ENCODE measurements at places on chromosomes 16 and 17.

DNA sequence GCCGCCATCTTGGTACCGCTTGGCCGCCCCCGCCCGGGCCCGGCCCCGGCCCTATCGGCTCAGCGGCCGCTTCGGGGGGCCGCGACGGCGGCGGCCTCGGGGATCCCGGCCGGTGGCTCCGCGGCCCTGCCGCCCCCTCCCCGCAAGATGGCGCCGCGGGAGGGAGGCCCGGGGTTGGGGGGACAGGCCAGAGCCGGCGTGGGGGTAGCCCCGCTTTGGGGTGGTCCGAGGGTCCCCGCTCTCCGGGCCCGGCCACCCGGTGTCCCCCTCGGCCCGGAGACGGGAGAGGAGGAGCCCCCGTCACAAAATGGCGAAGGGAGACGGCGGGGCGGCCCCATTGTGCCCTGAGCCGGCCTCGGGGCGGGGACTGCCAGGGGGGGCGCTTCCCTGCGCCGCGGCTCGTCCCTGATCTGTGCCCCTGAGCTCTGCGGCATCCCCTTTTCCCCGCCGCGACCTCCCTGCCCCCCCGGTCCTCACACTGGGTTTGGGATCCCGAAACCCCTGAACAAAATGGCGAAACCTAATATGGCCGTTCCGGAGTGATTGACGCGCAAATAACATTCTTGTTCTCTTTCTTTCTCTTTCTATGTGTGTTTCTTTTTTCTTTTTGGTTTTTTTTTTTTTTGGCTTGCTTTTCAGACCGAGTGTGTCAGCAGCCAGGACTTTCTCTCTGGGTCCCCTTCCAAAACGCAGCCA is 986 bp downstream of the HAPSTR1 start:
- DNase-seq, result peak; percentile 13

DNA sequence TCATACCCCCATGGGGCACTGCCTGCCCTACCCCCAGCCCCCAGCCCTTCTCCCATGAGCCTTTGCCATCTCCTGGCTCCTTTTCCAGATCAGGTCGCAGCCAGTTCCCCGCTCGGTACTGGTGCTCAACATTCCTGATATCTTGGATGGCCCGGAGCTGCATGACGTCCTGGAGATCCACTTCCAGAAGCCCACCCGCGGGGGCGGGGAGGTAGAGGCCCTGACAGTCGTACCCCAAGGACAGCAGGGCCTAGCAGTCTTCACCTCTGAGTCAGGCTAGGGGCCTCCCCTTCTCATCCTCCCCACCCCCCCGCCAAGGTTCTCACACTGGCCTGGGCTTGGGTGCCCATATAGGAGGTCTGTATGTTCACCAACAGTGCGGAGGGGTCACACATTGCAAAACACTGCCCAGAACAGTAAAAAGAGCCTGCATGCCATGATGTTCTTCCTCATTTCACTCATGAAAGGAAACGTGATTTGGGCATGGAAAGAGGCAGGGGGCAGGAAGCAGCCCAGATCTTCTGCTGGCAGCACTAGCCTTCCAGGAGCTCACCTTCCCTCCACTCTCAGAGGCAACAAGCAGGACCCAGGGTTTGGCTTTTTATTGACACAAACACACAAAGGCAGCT is 7.5 kb downstream of the IFI35 start:
- no peak for DNase-seq

DNA sequence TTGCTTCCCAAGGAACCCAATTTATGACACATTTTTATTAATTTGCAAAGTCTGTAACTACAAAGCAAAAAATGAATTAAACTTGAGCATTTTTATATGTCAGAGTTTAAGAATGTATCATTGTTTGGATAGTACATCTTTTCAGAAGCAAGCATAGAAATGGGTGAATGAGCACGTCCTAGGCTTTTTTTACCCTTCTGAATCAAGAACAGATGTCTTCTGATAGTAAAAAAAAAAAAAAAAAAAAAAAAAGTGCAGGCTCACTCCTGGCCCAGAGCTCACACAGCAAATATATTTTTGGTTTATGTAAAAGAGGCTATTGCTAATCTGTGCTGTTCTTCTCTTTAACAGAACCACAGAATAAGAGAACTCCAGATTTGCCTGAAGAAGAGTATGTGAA is 6.3 kb downstream of the TERF2IP start:
- DNase-seq, result no peak

DNA sequence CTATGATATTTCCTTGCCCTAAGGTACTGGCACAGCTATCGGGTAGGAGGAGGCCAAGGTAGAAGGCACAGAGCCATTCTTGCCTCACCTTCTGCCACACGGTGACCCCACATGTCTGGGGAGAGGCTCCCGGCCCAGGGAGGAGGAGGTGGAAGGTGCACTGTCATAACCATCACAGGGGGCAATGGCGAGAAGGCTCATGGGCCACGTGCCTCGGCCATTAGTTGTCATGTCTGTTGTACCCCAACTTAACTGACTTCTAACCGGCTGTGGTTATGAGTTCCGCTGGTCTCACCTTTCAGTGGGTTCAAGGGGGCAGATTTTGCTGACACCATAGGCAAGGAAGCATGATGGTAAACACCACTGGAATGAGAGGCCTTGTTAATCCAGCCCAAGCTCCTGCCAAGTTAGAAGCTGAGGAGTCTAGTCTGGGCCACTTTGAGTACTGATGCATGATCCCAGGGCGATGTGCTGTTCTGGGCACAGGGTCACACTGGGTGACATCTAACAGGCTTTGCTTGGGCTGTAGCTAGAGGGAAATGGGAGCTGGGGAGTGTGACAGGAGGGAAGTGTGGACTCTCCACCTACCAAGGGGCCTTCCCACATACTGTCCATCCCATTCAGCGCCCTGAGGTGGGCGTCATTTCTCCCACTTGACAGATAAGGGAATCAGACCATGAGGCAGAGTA is 39.6 kb downstream of the HLF start:
- no peak for DNase-seq

GRCh38 chr16:69709456-69710084 is 16.8 kb downstream of the NQO1 start:
- no peak for DNase-seq

DNA sequence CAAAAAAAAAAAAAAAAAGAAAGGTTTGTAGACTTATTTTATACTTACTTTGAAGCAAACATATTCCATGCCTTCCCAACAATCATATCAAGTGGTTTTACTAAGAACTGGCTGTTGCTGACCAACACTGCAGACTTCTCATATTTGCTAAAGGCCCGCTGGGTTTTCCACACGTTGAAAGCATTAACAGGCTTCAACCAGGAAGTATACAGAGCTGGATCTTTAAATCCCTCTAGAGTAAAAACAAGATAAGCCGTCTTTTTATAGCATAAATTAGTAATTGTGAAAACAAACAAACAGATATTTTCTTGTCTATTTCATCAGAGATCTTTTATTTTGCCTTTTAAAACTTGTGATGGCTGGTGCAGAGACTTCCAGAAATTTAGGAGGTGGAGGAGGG is 29.1 kb downstream of the TUBD1 start:
- no peak for DNase-seq

DNA sequence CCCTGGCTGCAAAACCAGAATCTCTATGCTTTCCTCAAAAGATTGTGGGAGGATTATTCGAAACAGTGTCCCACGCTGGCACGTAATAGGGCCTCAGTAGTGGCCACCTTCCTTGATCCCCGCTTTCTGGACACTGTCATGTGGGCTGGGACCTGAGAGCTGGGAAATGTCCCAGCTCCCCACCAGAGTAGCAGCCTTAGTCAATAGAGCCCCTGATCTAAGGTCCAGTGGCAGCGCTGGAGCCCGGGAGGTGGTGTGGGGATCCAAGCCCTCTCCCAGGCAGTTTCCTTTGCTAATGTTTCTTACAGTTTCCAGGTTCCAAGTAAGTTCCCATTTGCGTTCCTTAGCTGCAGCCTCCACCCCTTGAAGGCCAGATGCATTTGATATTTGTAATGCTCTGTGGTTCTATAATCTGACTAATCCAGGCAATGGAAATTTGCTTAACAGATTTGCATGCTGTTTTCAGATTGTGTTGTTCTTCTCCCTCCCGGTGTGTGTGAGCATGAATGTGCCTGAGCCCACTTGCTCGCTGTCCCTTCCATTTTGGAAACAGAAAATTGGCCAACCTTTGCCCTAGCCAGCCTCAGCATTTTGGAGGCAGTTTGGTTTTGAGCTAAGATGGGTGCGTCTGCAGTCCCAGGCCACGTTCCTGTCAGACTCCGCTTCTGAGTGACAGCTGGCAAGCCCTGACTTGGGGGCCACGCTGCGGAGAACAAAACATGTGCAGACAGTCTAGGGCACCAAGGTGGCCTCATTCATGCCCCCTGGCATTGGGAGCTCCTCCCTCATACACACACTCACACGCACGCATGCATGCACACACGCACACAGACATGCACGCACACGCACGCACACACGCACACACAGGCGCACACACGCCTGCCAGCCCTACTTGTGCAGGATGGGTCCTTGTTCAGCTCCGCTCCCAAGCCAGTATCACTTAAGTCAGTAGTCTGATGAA is 69.4 kb downstream of the CCDC182 start:
- no peak for DNase-seq

DNA sequence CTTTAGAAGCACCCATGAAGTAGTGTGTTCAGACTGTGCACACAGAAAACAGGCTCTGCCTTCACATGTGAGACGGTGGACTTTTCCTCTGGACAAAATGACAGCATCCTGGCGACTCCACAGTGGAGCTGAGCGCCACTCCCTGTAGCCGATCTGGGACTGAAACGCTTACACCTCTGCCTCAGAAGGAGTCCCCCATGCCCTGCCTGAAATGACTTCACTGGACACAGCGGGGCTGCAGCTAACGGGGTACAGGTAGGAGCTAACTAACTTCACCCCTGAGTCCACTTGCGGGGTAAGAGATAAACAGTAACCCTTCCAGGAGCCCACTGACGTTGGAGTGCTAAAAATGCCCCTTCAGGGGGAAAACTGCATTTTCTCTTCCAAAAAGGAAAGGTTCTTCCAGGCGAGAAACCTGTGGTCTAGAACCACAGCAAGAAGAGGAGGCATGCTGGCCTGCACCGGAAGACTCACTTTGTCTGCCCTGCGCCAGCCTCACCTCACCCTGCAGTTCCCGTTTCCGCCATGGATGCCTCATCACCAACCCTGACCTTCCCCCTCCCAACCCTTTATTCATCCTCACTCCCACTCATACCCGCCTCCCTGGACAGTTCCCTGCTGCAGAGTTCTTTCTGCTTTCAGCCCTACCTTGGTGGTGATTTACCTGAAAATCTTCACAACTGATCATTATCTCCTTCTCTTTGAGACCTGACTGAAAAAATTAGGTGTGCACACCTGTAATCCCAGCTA is 19.4 kb upstream of the ENDOV start:
- no peak for DNase-seq

DNA sequence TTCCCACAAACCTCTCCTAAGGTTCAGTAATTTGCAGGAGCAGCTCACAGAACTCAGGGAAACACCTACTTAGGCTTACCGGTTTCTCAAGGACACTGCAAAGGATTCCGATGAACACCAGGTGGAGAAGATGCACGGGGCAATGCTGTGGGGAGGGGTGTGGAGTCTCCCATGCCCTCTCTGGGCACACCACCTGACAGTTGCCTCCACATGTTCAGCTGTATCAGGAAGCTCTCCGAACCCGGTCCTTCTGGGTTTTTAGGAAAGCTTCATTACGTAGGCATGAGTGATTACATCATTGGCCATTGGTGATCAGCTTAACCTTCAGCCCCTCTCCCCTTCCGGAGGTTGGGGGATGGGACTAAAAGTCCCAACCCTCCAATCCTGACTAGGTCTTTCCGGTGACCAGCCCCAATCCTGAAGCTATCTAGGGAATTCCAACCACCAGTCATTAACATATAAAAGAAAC is 21.6 kb downstream of the C17orf58 start:
- no peak for DNase-seq

DNA sequence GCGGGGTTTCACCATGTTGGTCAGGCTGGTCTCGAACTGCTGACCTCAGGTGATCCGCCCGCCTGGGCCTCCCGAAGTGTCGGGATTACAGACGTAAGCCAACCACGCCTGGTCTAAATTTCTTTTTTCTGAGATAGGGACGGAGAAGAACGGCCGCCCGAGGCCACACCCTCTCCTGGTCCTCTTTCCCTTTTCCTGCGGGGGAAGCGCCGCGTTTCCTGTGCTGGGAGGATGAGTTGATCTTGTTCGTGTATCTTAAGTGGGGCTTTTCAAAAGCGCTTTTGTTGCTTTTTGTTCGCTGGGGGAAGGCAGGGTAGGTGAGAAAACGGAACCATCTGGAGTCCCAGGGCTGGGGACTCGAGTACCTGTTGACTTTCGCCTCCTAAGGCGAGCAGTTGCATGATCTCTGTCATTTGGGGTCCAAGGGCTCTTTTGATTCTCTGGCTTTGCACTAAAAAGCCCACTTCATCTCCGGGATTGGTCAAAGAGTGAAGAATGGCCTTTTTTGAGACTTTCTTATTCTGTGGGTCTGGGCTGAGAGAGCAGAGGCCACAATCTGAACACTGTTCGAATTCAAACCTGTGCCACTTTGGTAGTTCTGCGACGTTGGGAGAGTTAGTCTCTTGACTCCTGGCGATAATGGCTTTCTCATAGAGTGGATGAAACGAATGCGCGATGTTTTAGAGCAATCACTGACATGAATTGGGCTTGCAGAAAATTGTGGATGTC is 1.3 kb downstream of the FUS start:
- no peak for DNase-seq

- no peak for DNase-seq
Observed at GRCh38 chr17:2042390-2042847, 597 bp downstream of the OVCA2 start.

- no peak for DNase-seq
Observed at GRCh38 chr17:4719684-4720221, 9.3 kb downstream of the ARRB2 start.

GRCh38 chr16:88784074-88784855 is 755 bp downstream of the PIEZO1 start:
- no peak for DNase-seq

- no peak for DNase-seq
Observed at GRCh38 chr17:55237841-55238178, 26.9 kb upstream of the HLF start.

All from activated T-helper 1 cell treated with anti-CD3 and anti-CD28 coated beads, Interleukin-2, amount 50 U/mL, for 16 hours (primary cell).